DMS 273 treated with DMSO at 0.1 percent for 48 hours (cell line): ENCODE measurements at places on chromosomes 5 and 9.
A peak's percentile ranks its signal among the peaks of the same experiment; 100 is the strongest.

DNA sequence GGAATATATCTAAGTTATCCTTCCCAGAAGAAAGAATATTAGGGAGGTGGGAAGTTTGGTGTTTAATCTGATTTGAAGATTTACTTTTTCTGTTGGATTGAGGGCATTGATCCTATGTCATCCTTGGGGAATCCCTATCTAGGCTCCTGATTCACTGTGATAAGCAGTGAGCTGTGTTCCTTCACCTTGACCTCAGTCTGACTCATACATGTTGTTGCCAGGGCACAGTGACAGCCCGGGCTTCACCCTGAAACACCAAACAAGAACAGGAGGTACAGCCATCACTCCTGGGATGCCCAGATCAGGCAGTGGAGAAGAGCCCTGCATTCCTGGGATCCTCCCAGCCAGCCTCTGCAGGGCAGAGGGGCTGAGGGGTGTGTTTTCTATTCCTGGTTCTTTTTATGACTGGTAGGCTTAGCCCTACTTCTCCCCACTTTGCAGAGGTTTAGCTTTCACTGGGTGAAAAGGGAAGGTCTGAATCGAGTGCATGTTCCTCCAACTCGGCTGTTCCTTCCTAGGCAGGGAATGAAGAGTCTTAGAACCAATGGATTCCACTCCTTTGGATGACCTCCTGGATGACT lies 3.1 kb upstream of the FAM53C start:
- DNase-seq, result no peak

- no peak for DNase-seq
These were observed 452.1 kb downstream of the EFNA5 start for GRCh38 chr5:107218457-107219193.

- no peak for DNase-seq
These were observed 194.9 kb downstream of the RFX3 start for GRCh38 chr9:3330792-3331420.

DNA sequence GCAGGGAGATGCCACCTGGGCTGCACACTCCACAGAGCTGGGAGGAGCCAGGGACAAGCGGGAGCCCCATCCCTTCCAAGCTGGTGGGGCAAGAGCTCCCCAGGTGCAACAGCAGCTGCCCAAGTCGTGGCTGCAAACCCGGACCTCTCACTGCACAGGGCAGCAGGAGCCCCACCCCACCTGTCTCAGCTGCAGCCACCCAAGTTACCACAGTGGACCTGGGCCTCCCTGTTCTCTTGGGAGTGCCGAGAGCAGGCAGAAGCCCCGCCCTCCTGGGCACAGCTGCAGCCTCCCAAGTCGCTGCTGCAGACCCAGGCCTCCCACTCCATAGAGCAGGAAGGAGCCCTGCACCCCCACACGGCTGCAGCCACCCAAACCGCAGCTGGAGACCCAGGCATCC lies 374.1 kb upstream of the ACO1 start:
- no peak for DNase-seq

GRCh38 chr9:38130724-38131123 lies 61.7 kb upstream of the SHB start:
- no peak for DNase-seq

DNA sequence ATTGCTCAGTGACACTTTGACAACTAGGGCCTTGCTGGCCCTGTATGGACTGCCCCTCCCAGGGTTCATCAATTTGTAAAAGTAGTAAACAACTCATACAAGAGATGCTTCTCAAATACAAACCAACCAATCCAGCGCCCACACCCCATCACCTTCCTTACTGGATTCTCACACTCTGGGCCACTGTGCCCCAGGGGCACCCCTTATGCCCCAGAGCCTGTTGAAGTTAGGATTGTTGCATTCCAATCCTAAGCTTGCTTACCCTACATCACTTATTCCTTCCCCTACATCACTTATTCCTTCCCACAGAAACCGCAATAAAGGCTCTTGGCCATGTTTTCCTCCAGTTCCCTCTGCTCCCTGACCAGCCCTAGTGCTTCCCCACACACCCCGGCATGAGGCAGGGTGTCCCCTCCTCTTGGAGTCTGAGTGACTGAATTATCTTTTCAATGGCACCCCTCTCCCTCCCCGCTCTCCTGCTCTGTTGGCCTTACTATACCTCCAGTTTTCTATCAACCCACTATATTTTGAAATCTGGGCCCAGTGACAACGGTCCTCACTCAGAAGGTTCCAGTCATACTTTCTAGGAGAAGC lies 182.4 kb upstream of the S1PR3 start:
- DNase-seq, result no peak

- DNase-seq, result peak; percentile 57
These were observed 835 bp downstream of the MCIDAS start for GRCh38 chr5:55226027-55226933.

GRCh38 chr5:129960831-129961230 lies 56.6 kb downstream of the CHSY3 start:
- DNase-seq, result no peak

DNA sequence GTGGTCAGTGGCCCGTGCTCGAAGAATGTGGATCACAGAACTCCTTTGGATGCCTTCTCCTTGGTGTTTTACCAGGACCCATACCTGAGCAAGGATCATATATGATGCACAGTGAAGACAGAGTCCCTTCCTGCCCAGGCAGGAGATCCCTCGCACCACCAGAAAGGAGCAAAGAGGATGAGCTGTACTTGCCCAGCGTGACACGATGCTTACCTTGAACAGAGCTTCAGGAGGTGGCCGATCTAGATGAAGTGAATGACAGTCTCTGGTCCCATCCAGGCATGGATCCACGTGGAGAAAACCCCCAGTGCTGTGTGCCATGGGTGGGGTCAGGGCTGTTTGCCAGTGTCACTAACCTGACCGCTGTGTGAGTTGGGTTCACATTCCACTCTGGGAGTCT lies 455.4 kb downstream of the GADD45G start:
- no peak for DNase-seq

DNA sequence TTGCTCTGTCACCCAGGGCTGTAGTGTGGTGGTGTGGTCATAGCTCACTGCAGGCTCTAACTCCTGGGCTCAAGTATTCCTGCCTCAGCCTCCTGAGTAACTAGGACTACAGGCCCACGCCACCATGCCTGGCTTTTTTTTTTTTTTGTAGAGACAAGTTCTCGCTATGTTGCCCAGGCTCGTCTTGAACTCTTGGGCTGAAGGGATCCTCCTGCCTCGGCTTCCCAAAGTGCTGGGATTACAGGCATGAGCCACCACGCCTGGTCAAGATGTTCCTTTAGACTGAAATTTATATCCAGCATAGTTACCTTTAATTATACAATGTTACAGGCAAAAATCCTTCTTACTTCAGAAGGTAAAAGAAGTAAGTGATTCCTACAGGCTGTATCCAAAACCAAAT lies 1.6 kb upstream of the DNAJC21 start:
- DNase-seq, result no peak

DNA sequence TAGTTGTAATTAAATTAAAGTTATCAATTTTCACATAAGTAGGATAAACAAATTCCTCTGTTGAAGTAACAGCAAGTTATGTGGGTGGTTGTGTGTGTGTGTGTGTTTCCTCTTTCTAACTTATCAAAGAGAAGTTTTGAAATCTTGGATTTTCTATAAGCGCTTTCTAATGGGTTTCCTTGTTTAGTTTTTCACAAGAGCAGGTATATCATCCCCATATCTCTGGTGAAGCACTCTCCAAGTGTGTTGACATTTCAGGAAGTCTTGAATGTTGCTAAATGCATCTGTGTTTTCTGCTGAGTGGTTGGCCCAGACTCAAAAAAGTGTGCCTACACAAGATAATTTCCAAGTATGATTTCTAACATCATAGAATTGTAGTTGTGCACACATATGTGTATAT lies 43.3 kb downstream of the PRDM6 start:
- DNase-seq, result no peak

DNA sequence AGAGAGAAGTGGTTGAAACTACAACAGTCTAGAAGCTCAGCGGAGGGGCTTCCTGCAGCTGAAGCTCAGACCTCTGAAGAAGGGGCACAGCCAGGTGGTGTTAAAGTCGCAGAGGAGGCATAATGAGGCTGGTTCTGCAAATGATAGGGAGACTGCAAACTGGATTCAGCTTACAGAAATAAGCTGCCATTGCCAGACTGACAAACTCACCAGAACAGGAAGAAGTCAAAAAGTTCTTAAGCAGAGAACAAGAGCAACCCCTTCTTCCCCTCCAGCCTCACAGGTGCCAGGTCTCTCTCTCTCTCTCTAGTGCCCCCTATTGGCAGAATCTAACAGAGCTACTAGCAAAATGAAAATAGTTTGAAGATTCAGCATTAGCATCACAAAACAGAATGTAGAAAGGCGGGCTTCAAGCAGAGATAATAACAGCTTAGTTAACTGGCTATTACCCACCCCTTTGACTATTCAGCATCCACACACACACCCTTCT lies 76.7 kb downstream of the GRAMD2B start:
- no peak for DNase-seq

GRCh38 chr5:59833448-59833847 lies 60.1 kb downstream of the PDE4D start:
- no peak for DNase-seq

DNA sequence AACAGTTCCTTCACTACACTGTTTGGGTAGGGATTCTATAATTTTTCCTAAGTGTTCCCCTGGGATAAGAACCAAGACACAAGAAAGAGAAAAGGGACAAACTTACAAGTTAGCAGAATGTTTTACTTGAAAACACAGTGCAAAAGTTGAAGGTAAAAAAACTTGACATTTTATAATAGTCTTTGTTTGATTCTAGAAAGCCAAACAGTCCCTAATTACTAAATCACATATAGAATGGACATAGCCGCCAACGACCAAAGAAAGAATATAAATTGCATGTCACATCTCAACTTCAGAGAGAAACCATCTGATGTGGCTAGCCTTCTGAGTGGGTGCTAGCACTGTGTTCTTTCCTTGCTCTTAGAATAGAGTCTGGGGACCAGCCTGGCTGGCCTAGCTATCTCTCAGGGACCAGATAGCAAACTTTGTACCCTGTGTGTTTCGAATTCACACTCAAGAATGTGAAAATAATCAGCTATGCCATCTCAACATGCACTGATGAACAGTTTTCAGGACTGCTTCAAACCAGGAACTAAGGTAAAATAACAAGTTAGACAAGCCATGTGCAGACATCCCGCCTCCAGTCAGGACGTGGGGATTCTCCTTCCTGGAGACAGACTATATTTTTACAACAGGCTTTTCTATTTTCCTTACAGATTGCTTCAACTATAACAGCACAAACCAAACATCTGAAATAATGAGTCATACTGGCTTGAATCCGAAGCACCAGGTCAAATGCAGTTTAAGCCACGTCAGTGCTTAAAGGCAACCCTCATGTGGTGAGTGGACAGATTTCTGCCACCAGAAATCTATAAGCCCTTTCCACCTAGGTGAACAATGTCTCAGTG lies 53.7 kb downstream of the LHFPL2 start:
- no peak for DNase-seq

- no peak for DNase-seq
These were observed 87.1 kb downstream of the STARD4 start for GRCh38 chr5:111425205-111425604.

GRCh38 chr9:136241542-136241941 lies 4.1 kb downstream of the QSOX2 start:
- DNase-seq, result no peak
